AG09319 (cell line): ENCODE measurements at places on chromosomes 2 and 18.

DNA sequence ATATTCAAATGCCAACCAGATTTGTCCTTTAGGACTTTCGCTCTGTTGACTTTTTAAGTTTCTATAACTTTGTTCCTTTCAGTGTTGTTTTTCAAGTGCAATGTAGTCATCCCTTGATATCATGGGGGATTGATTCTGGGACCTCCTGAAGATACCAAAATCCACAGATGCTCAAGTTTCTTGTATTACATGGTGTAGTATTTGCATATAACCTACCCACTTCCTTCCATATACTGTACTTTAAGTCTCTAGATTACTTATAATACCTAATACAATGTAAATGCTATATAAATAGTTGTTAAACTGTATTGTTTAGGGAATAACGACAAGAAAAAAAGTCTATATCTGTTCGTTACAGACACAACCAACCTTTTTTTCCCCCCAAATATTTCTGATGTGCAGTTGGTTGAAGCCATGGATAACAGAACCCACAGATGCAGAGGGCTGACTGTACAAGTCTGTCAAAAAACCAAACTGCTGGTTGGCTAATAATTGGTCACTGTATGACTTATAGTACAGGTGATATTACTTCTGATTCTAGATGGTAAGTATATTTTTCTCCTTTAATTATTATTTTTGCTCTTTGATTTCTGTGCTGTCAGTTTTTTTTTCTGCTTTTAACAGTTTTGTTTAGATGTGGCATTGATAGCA lies 201.7 kb upstream of the STON1 start:
- DNase-seq: no peak

DNA sequence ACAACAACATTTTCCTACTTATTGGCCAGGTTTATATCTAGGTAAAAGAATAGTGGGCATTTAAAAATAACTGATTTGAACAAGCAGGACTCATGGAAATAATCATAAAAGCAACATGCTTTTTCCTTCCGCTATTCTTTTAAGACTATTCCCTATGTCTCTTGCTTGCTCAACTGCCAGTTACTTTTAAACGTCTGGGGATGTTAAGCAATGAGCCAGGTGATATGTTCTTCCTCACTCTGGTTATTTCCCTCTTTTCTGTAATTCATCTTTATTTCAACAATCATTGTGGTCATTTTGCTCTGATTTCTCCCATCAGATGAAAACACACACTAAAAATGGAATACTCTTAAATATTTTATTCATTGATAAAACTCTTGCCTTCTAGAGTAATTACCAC lies 33.4 kb upstream of the SLC8A1 start:
- no peak for DNase-seq

DNA sequence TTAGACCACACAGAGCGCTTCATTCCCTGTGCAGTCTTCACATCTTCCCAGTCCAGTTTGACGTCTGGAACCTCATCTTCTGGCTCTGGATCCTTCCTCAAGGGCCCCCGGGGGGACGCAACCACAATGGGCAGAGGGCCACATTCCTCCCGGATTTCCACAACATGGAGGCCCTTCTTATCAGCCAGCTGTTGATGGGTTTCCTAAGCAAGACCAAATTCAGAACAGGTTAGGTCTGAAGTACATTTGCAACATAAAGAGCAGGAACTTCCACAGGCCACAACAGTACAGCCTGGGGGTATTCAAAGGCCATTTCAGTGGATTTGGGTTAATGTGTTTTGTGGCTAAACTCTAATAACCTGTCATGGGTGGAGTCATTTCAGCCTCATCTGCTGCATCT lies 34.2 kb downstream of the MRPS5 start:
- DNase-seq: no peak

DNA sequence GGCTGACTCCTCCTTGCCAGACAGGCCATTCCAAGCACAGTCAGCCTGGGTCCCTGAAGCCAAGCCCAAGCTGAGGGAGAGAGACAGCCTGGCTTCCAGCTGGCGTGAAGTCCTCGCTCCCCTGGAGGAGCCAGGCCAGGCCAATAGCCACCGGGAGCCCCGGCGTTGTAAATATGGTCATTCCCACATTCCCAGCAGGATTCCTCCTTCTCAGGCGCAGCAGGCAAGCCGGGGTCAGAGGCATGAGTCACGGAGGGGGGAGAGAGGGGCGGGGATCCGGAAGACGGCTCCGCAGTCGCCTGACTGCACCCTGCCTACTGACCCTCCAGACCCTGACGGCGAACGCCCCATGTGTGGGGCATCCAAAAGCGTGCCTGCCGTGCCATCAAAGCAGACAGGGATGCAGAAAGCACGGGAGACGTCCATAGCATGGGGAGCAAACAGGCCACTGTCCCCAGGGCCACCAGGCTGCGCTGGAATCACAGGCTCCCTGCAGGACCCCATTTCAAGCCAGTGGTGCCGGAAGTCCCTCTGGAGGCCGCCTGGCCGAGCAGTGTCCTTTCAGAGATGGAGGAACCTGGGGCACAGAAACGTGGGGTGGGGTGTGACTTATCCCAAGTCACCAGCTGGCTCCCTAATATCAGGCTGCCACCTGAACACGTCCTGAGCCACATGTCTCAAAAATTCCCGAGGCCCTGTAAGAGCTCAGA lies 48.2 kb downstream of the TWIST2 start:
- peak; percentile 86 for DNase-seq

DNA sequence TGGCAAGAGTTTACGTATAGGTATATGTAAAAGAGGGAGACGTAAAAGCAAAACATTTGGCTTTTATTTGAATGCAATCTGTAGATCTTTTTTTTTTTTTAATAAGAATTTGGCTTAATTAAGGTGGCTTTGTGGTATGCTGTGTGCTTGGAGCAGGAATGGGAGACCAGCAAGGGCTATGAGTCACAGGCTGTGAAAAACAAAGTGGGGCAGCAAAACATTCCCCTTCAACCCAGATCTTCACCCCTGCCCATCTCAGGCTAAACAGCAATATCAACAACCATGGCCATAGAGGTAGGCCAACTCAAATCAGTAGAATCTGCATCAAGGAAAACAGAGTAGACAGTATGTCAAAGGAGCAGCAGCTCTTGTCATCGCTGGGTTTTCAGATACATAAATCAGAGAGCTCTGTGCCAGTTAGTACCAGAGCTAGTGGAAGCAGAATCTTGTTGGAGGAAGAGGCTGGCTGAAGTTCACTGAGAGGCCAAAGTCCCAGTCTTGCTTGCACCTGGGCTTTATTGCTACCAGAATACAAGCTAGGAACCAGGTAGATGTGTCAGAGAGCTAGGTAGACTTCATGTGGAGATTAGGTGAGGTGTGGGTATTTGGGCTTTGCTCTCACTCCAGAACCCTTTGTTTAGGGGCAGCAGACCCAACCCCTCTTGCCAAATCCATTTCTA lies 191.5 kb upstream of the FANCL start:
- no peak for DNase-seq

DNA sequence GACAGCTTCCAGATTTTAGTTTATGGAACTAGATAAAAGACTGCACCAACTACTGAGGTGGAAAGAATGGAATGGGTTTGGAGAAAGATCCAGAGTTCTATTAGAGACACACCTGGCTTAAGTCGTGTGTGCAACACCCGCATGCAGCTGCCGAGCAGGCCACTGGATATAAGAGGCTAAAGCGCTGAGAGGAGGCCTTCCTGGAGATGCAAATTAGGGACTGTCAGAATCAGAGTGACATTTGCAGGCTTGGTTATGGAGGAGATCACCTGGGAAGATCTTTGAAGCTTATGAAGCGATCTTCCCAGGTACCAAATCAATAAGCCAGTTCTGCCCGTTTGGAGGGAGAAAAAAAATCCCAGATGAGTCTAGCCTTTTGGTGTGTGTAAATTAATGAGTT lies 30.4 kb upstream of the KLHL29 start:
- DNase-seq: no peak

GRCh38 chr18:56575819-56576663 lies 62.4 kb downstream of the TXNL1 start:
- DNase-seq: no peak

- no peak for DNase-seq
These were observed 26.0 kb upstream of the C1QL2 start for GRCh38 chr2:119184512-119184911.

GRCh38 chr2:192159736-192160135 lies 35.0 kb downstream of the TMEFF2 start:
- DNase-seq: no peak

DNA sequence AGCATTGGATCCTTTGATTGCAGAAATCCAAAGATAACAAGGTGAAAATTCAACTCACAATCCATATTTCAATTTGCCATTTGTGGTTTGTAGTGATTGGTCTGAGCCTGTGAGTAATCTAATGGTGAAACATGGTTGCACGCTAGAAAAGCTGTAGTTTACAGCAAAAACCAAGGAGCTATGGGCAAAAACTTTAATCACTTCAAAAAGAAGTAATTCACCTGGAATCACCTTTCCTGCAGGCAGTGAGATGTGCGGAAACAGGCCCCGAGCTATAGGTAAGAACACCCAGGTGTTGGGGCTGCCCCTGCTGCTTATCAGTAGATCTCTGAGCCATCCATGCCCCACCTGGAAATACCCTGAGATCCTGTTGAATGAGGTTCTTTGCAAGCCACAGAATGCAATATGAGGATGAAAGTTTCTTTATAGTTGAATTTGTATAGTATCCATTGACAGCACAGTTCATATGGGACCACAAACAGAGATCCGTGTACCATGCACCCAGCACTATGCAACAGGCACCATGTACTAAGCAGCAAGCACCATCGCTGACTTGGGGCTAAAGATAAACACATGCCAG lies 208.2 kb downstream of the SPP2 start:
- no peak for DNase-seq

DNA sequence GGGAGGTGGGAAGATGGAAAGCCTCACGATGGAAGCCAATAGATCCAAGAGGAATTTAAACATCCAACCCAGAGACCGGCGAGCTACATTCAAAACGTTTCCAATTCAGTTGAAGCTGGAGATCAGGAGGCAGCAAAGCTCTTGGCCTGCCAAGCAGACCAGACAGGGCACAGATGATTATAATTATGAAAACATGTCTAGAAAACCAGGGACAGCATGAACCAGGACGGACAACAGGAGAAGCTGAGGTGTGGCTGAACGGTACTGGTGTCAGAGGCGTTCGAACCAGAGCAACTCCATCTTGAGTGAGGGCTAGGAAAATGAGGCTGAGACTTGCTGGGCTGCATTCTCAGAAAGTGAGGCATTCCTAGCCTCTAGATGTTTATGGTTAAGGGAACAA lies 102.2 kb upstream of the CCDC150 start:
- DNase-seq: no peak

- DNase-seq: no peak
These were observed 6.0 kb upstream of the BMP10 start for GRCh38 chr2:68877079-68877772.

DNA sequence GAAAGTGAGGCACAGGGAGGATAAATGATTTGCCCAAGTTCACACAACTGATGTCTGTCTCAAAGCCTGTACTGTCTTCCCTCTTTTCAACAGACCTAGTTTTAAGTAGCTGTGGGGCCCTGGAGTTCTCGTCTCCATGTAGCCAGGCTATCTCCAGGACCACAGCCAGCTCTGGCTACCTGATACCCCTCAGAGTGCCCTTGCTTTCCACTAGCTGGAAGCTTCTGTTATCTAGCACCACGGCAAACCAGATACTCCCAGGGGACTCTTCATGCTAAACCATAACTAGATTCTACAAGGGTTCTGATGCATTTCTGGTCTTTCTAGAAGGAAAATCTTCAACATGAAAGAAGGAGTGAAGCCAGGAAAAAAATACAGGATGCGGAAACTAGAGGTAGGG lies 137.3 kb downstream of the GALNT14 start:
- DNase-seq: no peak

DNA sequence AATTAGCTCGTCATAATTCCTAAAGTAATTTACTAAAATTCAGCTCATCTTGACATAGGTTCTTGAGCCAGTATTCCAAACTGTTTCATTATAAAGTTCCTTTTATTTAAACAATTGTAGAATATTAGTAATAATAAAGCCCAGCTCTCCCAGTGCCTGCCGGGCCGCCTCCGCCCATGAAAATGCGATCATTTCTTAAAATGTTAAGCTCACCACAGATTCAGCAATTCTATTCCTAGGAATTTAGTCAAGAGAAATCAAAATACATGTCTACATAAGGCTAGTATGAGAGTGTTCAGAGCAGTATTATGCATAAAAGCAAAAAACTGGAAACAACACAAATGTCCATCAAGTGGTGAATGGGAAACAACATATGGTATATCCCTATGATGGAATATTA lies 52.0 kb downstream of the XDH start:
- DNase-seq: no peak

DNA sequence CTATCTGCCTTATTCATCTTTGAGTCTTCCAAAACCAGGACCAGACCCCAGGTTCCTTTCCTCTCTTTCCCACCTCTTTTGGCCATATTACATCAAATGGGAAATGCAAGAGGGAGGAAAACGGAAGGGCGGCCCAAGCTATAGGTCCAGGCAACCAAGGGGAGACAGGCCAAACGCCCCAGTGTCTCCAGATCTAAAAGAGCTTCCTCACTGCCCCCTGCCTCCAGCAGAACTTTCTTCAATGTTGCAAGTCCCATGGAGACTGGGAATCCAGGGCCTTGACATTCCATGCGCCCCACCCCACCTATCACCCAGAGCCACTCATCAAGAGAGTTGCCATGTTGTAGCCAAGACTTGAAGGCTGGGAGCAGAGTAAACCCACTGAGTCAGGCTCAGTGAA lies 15.4 kb downstream of the TNS1 start:
- no peak for DNase-seq

- no peak for DNase-seq
These were observed 28.4 kb upstream of the MALL start for GRCh38 chr2:110143982-110144381.

DNA sequence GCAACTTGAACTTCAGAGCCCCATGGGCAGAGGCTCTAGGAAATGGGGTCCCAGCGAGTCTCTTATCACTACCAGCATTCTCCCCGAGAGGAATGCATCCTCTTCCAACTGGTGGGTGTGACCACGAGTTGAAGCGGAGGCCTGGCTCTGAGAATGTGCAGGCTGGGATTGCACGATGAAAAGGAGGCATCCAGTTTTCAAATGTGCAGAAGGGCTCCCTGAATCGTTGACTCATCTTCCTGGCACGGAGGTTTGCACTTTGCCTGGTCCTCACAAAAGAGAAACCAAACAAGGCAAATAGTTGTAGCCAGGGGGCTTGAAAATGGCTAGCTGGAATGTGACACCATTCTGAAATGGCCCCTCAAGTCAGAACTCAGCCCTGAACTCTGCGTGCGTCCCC lies 216.7 kb downstream of the GLI2 start:
- no peak for DNase-seq

- DNase-seq: peak; percentile 7
These were observed 63.0 kb upstream of the COX7A2L start for GRCh38 chr2:42424033-42424432.
